ENCODE measurements at places on chromosomes 12 and 14. TPM values are rescaled to one million over a fixed set of nuclear protein-coding genes. Genes with fewer than 3 reads are reported as not detected.

- no peak for DNase-seq
These were observed 221.2 kb downstream of the TRHDE start for GRCh38 chr12:72493407-72493806.

ADAM20 gene
- total RNA-seq: 0.87 TPM

DNA sequence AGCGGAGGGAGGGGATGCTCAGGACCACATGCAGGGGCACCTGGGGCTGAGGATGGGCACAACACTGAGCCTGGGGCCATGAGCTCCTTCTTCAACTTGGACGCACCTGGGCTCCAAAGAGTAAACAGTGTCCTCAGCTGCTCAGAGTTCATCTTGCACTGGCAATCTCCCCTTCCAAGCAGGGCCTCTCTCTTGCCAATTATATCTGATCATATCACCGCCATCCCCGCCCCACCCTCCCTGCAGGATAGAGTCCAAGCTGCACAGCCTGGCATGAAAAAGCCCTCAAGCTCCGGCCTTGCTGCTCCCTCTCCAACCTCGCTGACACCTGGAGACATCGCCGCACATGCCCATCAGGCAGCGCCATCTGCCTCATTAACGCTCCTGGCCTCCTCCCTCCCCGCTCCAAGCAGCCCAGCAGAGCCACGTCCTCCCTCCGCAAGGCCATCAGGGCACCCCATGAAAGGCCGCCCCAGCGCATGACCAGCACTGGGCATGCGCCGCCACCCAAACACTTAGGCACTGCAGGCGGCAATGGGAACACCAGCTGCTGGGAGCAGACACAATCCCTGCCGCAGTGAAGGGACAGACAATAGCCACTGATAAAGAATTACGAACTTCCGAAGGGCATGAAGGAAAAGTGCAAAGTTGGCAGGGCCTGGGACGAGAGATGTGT lies 88.8 kb downstream of the CHGA start:
- DNase-seq: no peak

FGF23 gene
- total RNA-seq: not detected

GRCh38 chr12:89432396-89432795 lies 80.1 kb upstream of the DUSP6 start:
- DNase-seq: no peak

CLEC4D gene
- not detected for total RNA-seq

Measured in renal cortical epithelial cell (primary cell).